ENCODE measurements at places on chromosomes 11 and 22.

DNA sequence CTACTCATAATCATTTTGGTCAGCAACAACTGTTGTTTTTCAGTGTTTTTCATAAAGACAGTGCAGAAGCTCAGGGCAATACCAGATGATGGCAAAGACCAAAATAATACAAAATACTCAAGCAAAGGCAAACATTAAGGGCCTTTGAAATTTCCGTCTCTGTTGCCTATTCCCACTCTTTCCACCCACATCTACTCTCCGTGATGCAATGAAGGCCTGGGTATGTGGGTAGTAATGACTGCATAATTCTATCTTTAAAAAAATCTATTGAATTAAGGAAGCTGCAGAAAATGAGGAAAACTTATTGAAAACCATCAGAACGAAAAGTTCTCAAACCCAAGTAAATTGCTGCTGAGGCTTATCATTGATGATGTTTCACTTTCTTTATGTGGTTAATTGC is 203.3 kb downstream of the MAML2 start:
- DNase-seq = no peak

DNA sequence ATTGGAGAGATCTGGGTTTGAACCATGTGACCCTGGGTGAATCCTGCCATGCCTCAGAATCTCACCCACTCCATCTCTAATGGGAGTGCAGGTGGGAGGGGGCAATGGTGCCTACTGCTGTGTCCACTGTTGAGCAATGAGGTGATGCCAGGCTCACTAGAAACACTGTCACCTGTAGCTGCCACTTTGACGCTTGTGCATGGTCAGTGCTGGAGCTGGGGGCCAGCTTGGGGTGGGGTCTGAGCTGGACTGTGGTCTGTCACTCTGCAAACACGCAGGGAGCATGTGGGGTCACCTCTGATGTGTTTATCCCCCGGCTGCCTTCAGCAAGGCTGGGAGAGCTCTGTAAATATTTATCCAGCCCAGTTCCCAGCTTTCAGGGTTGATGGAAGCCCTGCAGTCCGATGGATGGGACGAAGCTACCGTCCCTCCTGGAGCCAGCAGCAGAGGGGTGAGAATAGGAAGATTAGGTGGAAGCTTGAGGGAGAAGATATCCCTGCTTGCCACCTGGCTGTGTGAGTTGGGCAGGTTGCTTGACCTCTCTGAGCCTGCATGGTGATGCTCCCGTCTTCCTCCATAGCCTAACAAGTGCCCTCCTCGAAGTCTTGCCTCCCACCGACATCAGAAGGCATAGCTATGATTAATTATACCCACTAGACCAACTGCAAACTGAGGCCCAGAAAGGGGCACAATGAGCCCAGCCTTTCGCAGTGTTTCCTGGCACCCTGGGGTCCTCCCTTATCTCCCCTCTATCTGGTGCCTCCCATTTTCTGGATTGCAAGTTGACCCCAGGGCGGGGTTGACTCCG is 1.7 kb downstream of the MMP11 start:
- DNase-seq = no peak

DNA sequence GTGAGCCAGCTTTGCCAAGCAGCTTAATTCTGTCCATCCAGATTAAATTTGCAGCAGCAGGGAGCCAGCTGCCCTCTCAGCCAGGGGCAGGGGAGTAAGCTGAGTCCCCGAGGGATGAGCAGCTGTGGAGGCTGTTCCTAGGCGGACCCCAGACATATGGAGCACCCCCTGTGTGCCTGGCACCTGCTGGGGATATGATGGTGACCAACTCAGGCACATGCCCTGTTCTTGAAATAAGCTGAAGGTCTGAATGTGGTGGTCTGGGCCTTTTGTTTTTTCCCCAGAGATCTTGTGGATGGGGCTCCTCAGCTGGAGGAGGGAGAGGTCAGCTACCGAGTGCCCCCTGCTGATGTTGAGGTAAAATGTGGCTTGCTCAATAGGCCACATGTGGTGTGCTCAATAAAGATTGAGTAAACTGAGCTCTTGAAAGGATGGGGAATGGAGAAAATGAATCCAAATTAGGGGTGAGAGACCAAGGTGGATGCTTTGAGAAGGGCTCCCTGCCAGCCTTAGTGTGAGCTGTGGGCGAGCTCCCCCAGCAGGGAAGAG is 103.3 kb upstream of the NNMT start:
- no peak for DNase-seq

DNA sequence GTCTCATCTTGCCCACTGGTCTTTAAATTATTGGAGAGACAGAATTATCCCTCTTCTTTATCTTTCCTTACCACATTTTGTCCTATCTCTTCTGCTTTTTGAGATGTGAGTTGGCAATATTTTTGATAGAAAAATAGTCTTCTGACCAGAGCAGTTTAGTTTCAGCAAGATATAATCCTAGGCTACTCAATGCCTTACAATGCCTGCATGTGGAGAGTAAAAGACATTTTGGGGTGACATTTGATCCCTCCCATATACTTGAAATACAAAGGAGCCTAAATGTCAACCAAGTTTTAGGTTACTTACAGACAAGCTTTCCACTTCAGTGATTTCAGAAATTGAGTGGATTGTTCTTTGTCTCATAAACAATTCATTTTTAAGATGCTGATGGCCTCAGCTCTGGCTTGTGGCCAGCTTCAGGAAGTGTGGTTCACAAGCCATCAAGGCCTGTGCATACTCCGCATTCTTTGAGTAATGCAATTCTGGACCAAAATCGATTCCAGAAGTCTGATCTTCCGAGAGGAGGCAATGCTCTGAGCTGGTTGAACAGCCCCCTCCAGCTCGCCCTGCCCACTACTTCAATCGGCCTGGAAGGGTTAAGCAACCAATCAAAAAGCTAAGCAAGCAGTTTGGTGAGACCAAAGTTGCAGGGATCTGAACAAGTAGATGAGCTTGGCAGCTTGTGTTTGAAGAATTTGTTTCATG is 274.4 kb downstream of the BLID start:
- no peak for DNase-seq

DNA sequence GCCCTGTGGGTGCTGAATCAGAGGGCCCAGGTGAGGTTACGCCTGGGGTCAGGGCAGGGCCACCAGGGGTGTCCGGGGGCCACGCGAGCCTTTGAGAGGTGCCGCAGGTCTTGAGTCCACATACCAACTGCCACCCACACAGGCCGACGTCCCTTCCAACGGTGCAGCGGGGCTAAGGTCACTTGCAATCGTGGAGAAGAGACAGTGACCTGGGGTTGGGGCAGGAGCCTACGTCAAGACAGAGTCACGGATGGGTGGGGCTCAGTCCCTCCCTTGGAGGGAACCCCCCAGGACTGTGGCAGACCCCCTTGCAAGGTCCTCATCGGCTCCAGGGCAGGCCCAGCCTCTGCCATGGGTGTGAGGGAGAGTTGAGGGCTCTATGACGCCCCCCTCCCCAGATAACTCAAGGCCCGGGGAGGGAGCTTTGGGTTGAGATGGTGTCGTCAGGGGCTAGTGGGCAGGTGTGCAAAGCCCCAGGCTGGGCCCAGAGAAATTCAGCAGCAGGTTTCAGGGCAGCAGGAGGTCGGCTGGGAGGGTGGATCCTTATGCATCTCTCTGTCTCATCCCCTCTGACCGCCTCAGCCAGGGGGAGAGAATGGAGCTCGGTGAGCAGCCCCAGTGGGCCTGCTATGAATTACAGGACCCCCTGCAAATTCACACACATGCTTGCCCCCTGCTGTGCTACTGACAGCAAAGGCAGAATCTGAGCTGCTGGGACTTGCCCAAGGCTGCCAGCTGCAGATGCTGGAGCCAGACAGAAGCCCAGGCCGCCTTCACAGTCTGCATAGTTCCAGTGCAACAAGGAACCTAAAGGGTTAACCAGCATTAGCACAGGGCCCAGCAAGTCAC is 60.0 kb downstream of the MYEOV start:
- DNase-seq = no peak
